IPS DF 19.7 (cell line): ENCODE measurements at places on chromosomes 4 and X.
A peak's percentile ranks its signal among the peaks of the same experiment; 100 is the strongest.

GRCh38 chrX:103461156-103461555 lies 58.1 kb downstream of the RAB40A start:
- no peak for DNase-seq

GRCh38 chr4:145619639-145619996 lies 433 bp downstream of the MMAA start:
- no peak for DNase-seq

- DNase-seq = no peak
Observed at GRCh38 chr4:24840362-24840761, 45.0 kb downstream of the SOD3 start.

DNA sequence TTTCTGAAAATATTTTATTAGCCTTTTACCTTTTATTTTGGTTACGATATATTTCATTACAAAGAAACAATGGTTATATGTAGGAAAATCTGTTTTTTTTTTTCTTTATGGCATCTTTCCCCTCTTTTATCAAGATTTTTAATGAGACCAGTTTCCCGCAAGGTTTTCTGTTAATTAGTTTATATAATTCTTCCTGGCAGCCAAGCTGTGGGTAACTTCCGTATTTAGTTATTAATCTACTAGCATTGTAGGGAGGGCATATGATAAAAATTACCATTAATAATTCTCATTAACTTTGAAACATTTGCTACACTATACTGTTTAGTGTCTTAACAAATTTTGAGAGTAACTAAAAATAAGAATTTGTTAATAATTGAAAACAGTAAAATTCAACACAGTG lies 181.1 kb upstream of the GPRIN3 start:
- DNase-seq = no peak

- peak; percentile 60 for DNase-seq
Observed at GRCh38 chr4:145808021-145808650, 128.2 kb downstream of the C4orf51 start.
